Stimulated activated naive CD8-positive, alpha-beta T cell treated with anti-CD3 and anti-CD28 coated beads, Interleukin-15, amount 100 ng/mL, for 72 hours (primary cell): ENCODE measurements at places on chromosomes 12 and 14.

- no peak for DNase-seq
Observed at GRCh38 chr14:41385797-41386196, 220.9 kb upstream of the LRFN5 start.

DNA sequence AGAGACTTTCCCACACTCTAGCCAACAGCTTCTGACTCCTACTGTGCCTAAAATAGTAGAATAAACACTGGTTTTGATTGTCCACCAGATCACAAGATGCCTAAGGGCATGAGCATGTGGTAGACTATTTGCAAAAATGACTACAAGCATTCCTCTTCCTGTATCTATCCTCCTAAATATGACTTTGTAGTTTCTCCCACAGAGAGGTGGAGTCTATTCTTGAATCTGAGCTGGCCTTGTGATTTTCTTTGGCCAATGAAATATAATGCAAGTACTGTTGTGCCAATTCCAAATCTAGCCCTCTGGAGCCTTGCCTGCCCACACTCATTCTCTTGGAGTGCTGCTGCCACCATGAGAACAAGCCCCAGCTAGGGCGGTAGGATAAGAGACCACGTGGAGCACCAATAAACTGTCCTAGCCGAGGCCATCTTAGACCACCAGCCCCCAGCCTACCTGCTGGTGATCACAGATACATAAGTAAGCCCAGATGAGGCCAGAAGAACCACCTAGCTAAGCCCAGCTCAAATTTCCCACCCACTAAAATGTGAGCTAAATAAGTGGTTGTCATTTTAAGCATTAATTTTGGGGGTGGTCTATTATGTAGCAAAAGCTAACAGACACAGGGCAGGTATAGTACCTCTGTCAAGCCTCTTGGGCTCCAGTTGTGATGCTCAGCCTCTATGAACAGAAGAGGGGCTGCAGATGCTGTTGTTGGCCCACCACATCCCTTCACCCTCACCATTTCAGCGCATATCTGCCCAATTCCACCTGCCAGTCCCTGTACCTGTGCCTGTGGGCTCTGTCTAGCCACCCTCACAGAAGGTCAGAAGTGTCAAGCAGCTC, 17.9 kb downstream of the ZFP36L1 start:
- no peak for DNase-seq

GRCh38 chr12:93541578-93542225, 30.8 kb upstream of the SOCS2 start:
- DNase-seq, result no peak

DNA sequence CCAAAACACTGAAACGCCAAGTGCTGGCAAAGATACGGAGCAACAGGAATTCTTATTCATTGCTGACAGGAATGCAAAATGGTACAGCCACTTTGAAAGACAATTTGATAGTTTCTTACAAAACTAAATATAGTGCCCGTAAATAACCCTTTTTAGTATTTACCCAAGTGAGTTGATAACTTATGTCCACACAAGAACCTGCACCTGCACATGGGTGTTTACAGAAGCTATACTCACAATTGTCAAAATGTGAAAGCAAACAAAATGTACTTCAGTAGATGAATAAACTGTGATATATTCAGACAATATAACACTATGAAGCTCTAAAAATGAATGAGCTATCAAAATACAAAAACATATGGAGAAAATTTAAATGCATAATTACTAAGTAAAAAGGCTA, 86.6 kb downstream of the ATXN7L3B start:
- DNase-seq, result no peak

GRCh38 chr12:119868992-119869391, 8.1 kb downstream of the CIT start:
- no peak for DNase-seq

- DNase-seq, result no peak
Observed at GRCh38 chr12:95802482-95803270, 12.1 kb upstream of the NTN4 start.

GRCh38 chr12:123966596-123966995, 6.0 kb downstream of the CCDC92 start:
- no peak for DNase-seq

- DNase-seq, result peak; percentile 82
Observed at GRCh38 chr12:6867413-6868210, at the start of gene TPI1. TPI1 (plus strand) TSS chr12:6867531; CDS start chr12:6867567, 36 bp downstream.

- DNase-seq, result no peak
Observed at GRCh38 chr14:81474148-81474492, 59.5 kb downstream of the SEL1L start.

DNA sequence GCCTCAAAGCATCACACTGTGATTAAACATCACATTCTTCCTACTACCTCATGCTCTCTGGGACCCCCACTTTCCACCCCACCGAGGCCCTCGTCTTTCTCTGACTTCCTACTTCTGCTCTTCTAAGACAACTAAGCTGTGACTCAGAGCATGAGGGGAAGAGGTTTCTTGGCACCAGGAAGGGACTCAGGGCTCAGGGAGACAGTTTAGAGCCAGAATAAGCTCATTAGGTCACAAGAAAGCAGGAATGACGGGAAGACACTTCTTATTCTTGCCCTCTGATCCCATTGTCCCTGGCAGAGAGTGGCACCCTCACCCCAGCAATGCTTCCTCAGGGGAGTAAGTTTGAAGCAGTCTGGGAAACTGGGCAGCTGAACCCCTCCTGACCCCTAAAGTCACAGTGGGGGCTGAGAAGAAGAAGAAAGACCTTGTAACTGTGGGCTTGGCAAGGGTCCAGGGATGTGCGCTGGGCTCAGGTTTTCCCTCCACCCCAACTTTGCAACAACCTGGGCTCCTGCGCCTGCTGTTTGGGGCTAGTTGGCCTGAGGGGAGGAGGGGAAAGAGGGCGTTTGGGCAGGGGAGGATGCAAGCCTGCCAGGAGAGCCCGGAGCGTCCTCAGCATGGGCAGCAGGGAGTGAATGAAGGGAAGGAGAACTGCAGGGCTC, 64.6 kb upstream of the ACTN1 start:
- DNase-seq, result no peak

DNA sequence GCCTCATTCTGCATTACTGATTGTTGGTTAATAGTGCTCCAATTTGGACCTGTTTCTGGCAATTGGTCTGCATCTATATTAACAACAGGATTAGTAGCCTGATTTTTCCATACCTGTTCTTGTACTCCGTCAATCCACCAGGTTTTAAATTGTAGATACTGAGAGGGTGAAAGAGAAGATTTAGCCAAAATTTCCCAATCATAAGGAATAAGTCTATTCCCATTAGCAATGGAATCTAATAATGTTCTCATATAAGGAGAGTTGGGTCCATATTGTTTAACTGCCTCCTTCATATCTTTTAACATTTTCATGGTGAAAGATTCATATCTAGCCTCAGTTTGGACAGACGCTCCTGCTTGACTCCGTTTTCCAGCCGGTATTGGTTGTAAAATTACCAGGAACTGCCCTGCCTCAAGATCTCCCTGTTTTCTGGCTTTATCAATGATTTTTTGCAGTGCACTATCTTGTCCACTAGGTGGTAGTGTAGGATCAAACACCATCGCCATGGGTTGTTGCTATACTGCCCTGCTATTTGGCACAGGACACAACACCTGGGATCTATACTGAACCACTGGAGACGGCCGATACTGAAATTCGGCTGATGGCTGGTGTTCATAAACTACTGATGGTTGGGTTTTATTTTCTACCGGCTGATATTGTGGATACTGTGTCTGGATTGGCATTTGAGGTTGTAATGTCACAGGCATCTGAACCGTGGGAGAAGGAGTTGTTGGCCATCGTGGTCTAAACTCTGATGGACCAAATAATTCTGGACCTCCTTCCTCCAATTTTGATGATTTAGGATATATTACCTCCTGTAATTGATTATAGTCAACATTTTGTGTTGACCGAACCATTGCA, 25.2 kb downstream of the DHRS4L2 start:
- peak; percentile 58 for DNase-seq

- no peak for DNase-seq
Observed at GRCh38 chr12:57612711-57613426, 1.6 kb downstream of the ARHGEF25 start.

- DNase-seq, result no peak
Observed at GRCh38 chr14:76131071-76131965, 20.4 kb upstream of the GPATCH2L start.

- peak; percentile 9 for DNase-seq
Observed at GRCh38 chr14:52951681-52952554, 1.1 kb upstream of the FERMT2 start.
